ENCODE measurements at places on chromosomes 1 and 21.

- no peak for DNase-seq
These were observed 3.9 kb downstream of the TMEM63A start for GRCh38 chr1:225878282-225878681.

DNA sequence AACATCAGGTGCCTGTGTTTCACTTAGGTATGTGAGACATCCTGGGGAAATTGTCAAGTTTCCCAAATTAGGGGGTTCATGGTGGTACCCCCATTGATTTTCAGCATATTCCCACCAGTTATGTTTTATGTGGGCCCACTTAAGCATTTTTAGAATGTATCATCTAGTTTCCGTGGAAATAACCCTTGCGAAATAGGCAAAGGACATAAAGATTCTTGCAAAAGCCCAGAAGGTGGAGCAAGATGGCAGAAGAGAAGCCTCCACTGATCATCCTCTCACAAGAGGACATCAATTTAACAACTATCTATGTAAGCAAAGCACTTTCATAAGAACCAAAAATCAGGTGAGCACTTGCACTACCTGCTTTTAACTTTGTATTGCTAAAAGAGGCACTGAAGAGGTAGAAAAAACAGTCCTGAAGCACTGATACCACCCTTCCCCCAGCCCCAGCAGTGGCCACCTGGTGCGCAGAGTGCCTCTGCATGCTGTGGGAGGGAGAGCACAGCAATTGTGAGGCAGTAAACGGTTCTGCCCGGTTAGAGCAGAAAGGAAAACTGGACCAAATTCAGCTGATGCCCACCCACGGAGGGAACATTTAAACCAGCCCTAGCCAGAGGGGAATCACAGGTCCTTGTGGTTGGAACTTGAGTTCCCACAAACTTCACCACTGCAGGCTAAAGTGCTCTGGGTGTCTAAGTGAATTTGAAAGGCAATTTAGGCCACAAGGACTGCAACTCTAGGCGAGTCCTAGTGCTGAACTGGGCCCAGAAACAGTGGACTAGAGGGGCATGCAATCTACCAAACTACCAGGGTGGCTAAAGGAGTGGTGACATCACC, 23.2 kb downstream of the MCOLN2 start:
- no peak for DNase-seq

DNA sequence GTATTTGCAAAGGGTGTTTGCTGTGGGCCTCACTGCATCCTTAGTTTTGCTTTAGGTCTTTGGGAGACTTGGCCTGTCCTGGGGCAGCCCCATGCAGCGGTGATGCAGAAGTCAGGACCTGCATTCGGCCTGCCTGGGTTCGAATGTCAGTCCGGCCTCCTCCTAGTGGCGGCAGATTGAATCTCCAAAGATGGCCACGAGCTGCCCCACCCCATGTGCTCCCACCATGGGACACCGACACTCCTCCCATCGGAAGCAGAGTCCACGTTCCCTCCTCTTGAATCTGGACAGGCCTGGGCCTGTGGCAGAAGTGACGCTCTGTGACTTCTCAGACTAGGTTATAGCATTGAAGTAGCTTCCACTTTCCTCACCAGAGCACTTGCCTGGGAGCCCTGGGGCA, 16.3 kb upstream of the NPPB start:
- no peak for DNase-seq

- DNase-seq, result no peak
These were observed 408.4 kb upstream of the PTBP2 start for GRCh38 chr1:96313216-96313615.

DNA sequence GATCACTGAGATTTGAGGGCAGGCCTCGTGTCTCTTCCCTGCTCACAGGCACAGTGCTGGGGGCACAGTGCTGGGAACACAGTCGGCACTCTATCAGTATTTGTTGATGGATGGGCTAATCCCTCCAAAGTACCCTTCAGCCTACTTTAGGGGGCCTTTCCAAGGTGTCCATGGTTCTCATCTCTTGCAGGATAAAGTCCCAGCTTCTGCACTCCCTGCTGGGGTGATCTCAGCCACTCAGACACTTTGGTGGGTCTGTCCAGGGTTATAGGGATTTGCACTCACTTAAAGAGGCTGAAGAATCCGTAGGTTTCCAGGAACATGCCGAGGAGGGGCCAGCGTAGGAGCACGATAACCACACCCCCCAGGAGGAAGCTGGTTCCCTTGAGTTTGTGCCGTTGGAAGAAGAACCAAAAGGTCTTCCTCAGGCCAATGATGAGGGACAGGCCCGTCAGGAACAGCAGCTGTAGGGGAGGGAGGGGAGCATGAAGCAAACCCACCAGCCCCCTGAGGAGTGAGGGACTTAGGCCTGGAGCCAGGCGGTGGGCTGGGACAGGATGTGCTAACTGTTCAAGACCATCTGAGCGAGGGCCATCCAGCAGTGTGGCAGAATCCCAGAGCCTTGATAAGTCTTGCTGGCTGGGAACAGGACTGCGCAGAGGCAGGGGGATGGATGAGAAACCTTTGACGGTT, 5.2 kb upstream of the KISS1 start:
- no peak for DNase-seq
